ENCODE measurements at places on chromosomes 5 and 9.

DNA sequence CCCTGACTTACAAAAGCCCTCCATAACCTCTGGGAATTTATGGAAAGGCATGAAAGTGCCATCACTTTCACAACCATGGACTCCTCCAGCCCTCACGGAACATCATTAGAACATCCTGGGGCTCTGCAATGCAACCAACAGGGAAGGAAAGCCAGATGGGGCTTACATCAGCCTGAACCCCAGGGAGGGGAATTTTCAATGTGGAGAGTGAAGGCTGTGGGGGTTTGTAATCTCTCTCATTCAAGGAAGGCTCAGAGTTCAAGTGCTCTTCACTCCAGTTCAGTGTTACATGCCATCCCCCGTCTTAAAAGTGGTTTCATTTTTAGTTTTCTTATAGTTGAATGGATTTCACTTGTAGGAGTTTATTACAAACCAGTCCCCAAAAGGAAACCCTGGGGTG lies 5.7 kb downstream of the SPRY4 start:
- no peak for DNase-seq

GRCh38 chr9:91034521-91034920 lies 232.9 kb downstream of the SYK start:
- DNase-seq, result no peak

DNA sequence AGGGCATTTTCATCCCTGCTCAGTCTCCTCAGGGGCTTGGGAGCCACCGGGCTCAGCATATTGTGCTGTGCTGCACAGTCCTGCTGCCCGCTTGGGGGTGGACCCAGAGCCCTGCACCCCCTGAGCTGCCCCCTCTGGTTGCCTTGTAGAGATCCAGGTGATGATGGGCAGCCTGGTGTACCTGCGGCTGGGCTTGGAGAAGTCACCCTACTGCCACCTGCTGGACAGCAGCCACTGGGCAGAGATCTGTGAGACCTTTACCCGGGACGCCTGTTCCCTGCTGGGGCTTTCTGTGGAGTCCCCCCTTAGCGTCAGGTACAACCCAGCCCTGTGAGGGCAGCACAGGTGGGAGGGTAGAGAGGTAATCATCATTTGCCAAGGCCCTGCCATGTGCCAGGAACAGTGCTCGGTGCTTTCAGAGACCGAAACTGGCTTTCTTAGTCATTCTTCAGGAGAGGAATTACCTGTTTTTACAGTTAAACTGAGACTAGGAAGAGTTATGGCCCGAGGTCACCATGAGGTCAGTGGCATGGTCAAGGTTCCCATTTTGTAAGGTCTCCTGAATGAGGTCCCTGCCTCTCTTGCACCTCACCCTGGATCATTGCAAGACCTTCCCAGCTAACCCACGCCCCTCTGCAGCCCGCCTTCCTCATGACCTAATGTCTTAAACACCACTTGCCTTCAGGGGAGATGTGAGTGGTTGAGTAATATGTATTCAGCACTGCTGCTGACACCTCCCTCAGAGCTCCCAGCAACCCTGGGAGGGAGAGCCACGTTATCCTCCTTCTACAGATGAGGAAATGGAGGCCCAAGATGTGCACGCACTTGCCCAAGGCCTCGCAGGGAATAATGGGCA lies 7.5 kb downstream of the NHP2 start:
- DNase-seq, result peak; percentile 53

GRCh38 chr9:5449521-5450358 lies 602 bp upstream of the CD274 start:
- DNase-seq, result no peak

DNA sequence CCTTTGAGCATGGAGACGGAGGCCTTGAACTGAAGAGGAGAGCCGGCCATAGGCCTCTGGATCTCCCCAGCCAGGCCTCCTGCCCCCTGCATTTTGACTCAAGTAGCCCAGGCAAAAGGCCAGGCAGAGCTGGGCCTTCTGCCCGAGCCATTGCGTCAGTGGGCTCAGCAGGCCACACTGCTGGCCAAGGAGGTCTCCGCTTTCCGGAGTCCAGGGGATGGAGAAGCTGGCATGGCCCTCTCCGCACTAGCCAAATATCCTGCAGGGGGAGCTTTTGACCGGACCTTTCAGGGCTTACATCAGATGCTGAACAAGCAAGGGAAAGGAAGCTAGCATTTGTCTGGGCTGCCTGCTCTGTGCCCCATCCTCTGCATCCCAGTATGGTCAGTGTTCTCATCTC lies 386.8 kb downstream of the TRIM36 start:
- no peak for DNase-seq

GRCh38 chr5:89216606-89217005 lies 333.6 kb upstream of the MEF2C start:
- no peak for DNase-seq

DNA sequence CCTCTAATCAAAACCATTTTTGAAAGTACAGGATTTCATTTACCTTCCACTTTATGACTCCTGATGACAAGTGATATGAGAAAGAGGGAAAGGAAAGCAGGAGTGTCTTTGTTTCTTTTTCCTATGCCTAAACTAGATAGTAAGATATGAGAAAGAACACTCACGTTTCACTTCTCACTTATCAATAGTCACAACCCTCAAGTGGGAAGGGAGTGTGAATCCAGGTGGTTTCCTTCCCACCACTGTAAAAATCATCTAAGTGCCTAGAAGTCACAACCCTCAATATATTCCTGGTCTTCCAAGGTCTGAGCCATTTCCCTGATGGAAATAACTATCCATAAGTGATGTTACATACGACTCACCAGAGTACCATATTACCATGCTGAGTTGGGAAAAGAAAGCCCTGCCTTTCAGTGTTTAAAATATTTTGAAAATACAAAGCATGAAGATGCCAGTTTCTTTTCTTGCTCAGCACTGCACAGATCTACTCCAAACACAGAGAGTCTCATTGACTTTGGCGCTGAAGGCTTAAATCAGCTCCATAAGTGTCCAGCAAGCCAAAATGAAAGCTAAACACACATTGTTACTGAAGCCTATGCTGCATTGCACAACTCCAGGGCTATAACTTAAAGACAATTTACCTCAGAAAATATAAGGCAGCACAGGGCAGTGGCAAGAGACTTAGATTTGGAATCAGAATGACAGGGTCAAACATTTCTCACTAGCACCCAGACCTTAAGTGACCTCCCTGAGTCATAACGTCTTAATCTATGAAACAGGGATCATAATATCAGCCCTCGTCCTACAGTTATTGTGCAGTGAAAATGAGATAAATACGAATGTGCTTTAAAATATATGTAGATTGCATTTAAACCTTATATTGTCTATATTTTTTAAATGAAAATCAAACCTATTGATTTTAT lies 301.2 kb downstream of the KIAA0825 start:
- DNase-seq, result no peak

GRCh38 chr5:1836891-1837880 lies 36.0 kb downstream of the NDUFS6 start:
- no peak for DNase-seq

GRCh38 chr9:26746357-26747072 lies 146.1 kb downstream of the CAAP1 start:
- no peak for DNase-seq

DNA sequence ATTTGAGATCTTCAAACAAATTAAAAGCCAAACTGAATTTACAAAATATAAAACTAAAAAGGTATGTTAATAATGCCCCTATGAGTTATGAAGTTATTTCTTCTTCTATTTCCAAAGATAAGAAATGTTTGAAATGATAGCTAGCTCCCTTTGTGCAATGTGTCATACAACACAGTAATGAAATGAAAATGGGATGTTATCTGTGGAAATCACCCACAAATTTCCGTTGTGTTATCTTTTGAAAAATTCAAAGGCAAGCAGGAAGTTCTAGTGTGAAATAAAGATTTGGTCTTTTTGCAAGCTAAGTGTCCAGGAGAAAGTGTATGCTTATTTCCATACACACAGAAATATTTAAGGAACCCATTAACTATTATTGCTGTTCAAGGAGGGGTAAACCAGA lies 375.3 kb upstream of the PRR16 start:
- DNase-seq, result no peak

GRCh38 chr9:136122425-136123383 lies 4.0 kb upstream of the TMEM250 start:
- DNase-seq, result peak; percentile 58

DNA sequence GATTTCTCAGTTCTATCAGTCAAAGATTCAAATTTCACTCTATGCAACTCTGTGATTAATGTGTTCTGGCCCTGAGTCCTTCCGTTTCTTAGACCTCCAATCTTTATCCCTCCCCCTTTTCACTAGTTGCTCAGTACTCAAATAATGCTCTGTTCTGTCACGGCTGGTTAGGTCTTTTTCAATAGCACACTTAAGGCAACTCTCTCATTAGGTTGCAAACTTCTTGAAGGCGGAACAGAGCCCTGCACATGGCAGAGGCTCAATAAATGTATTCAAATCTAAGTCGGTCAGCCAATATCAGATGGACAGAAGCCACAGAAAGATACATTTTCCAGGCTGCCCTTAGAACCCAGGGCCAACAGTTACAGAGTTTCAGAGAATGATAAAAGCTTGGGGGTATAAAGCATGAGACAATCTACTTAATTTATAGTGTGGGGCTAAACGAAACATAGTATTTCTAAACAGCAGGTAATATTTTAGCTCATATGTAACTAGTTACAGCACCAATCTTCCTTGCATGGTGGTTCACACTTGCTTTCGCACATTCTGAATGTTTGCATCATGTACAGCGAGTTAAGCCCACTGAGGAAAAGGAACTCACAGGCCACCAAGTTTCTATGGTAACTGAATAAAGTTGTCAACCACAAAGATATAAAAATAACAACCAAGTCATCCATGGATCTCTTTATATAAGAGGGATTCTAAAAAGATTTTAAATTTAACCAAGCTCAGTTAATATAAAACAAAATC lies 67.1 kb upstream of the GOLPH3 start:
- DNase-seq, result no peak

DNA sequence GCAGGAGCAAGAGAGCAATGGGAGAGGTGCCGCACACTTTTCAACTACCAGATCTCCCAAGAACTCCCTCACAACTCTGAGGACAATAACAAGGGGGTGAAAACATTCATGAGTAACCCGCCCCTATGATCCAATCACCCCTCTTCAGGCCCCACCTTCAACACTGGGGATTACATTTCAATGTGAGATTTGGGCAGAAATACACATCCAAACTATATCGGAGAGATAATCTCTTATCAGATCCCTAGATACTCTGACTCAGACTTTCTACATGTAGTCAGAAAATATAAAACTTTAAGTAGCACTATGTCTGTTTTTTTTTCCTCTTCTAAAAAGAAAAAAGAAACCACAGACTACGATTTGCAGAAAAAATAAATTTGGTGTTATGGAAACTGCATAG lies 1595.9 kb upstream of the NUDT12 start:
- no peak for DNase-seq

DNA sequence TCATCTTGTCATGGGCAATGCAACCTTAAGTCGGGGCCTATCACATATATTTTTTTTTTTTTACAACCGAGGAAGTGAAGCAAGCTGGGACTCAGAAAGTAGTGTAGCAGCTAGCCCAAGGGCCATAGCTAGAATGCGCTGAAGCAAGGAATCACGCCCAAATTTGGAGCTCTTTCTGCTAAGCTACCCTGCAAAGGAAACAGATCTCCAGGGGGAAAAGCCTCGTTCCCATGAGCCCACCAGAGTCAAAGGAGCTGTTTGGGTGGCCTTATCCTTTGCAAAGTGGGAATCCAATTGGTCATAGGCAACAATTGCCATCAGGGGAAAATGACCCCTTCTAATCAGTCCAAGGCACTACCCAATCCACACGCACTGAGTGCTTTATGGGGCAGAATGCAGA lies 390.4 kb downstream of the EBF1 start:
- no peak for DNase-seq

- no peak for DNase-seq
Measured at GRCh38 chr5:524973-525761, 918 bp upstream of the SLC9A3 start.

DNA sequence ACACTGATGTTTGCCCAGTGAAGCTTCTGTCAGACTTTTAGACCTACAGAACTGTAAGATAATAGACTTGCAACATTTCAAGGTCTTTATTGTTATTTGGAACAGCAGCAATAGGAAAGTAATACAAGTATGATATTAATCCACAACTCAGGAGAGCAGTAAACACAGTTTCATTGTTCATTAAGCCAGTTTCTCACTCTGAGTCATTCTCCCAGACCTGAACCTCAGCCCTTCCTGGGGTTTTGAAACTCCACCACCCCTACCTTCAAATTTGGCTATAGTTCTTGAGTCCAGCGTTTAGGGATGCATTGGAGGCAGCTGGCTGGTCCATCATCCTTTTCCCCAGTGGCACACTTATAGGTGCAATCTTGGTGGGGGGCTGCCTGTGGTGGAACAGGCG lies 203.2 kb downstream of the RAB3C start:
- no peak for DNase-seq

- DNase-seq, result no peak
Measured at GRCh38 chr5:38556088-38556598, 303 bp downstream of the LIFR start.

- no peak for DNase-seq
Measured at GRCh38 chr9:98846879-98847278, 39.4 kb downstream of the GALNT12 start.

All from stimulated activated CD8-positive, alpha-beta memory T cell treated with anti-CD3 and anti-CD28 coated beads, Interleukin-4, amount 100 ng/mL, for 1 hour (primary cell).